ENCODE measurements at places on chromosomes 11 and 22.

DNA sequence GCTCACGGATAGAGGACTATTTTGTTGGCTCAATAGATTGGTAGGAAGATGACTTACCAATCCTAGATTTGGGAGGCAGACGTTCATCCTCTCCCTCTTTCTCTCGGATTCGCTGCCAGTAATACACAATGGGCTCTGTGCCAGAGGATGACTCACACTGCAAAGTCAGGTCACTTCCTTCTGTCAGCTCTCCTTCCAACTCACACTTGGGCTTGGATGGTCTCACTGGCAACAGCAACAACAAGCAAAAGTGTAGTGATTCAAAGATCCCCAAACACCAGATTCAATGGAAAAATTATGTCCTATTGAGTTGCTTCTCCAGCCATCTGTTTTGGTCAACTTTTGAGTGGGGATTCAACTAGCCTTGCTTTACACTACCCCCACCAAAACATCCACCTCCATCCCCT is 21.7 kb upstream of the HSPA8 start:
- DNase-seq = no peak

GRCh38 chr22:38069372-38070249 is 12.4 kb downstream of the PICK1 start:
- peak; percentile 76 for DNase-seq

GRCh38 chr11:70732023-70732880 is 333.9 kb downstream of the CTTN start:
- no peak for DNase-seq

DNA sequence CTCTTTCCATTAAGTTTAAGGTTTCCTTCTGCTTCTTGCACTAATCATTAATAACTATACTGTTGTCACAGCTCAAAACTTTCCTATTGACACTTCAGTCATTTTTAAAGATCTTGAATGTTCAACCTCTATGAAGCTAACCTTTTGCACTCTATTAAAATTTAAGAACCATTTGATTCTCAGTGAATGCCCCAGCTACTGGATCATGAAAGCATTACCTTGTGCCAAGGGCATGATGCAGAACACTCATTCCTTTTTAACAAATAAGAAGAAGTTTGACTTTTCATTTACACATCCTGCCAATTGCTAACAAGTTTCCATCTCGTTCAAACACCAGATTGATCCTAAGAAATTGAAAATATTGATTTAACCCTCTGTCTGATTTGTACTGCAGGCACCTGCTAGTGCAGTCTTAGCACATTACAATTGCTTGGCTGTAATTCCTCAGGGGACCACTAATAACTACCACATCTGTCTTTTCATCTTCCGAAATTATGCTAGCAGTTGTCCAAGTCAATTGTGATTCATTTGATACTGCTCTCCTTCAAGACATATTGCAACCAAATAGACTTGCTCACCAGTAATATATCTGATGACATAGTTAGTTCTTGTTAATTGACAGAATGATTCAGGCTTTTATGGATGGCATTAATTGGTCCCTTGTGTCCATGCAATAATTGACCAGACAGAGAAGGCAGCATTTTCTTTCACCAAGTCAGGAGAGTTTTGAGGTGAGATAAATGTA is 158.4 kb downstream of the TEAD1 start:
- no peak for DNase-seq

- no peak for DNase-seq
Observed at GRCh38 chr22:31544481-31545480, 48.4 kb downstream of the SFI1 start.

- peak; percentile 55 for DNase-seq
Observed at GRCh38 chr11:125091247-125091876, 20.1 kb downstream of the TMEM218 start.

GRCh38 chr11:66159324-66159984 is 89.4 kb downstream of the PACS1 start:
- no peak for DNase-seq
